ENCODE measurements at places on chromosomes 5 and 9.

- no peak for DNase-seq
Measured at GRCh38 chr5:116685069-116685468, 110.4 kb upstream of the SEMA6A start.

- peak; percentile 83 for DNase-seq
Measured at GRCh38 chr5:164013077-164013670, 507.8 kb downstream of the MAT2B start.

- DNase-seq, result no peak
Measured at GRCh38 chr5:1007221-1007680, 1.4 kb upstream of the NKD2 start.

DNA sequence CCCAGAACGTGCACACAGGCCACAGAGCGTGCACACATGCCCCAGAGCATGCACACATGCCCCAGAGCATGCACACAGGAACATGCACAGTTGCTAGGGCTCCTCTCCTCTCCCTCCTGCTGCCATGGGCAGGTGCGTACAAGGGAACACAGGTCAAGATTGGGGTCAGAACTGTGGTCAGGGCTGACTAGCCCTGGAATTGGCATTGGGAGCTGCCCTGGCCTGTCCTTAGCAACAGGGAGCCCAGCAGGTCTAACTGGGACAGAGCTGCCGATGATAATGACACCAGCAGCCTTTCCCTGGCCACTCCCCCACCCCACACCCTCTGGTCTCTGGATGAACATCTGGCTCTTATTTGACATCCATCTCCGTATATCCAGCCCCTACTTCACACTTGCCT is 8.0 kb downstream of the PCDH1 start:
- no peak for DNase-seq

- no peak for DNase-seq
Measured at GRCh38 chr5:1895739-1896420, 13.2 kb upstream of the IRX4 start.

DNA sequence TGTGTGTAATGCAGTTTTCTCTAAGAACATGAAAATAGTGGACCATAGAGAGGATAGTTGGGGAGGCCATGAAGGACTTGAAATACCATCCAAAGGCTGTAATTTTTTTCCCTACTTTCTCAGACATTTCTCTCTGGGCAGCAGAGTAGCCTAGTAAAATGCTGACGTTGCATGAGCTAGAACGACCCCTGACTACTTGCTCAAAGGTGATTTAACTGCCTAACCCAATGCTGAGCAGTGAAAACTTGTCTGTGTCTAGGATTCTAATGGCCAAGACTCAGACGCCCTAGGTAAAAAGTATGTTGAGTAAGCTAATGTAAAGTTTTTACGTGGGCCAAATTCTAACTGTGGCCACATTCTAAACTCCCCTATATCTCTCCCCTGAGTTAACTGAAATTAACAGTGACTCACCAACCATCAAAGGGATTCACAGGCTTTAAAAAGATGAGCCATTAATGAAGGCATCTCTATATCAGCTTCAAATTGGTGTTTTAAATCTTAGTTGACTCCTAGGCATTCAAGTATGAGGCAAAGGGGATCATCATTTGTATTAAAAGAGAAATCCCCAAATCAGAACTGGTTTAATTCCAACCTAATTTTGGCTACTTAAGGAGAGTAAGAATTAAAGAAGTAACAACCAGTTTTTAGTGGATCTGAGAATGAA is 121.0 kb upstream of the GAS1 start:
- no peak for DNase-seq

GRCh38 chr5:141664733-141665461 is 13.7 kb upstream of the FCHSD1 start:
- peak; percentile 58 for DNase-seq
